ENCODE measurements at places on chromosomes 7 and 10.

- no peak for DNase-seq
Observed at GRCh38 chr10:30963992-30964930, 67.4 kb downstream of the ZNF438 start.

DNA sequence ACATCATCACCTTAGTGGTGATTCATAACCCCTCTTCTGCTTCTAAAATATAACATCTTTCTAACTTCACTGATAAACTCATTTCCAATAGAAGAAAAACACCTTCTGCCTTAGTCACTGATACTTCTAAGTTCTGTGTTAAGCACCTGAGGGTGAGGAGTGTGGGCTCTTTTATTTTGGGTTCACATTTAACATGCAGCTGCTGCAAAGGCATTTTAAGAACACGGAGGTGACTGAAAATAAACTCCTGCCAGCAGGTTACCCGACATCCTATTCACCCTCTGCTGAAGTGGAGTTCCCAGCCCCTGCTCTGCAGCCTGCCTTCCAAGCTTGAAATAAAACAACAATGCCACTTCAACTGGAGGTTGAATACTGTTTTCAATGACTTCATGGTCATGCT is 202.9 kb upstream of the PLXNA4 start:
- DNase-seq = no peak

- DNase-seq = no peak
Observed at GRCh38 chr10:126170776-126171175, 217.5 kb downstream of the ADAM12 start.

DNA sequence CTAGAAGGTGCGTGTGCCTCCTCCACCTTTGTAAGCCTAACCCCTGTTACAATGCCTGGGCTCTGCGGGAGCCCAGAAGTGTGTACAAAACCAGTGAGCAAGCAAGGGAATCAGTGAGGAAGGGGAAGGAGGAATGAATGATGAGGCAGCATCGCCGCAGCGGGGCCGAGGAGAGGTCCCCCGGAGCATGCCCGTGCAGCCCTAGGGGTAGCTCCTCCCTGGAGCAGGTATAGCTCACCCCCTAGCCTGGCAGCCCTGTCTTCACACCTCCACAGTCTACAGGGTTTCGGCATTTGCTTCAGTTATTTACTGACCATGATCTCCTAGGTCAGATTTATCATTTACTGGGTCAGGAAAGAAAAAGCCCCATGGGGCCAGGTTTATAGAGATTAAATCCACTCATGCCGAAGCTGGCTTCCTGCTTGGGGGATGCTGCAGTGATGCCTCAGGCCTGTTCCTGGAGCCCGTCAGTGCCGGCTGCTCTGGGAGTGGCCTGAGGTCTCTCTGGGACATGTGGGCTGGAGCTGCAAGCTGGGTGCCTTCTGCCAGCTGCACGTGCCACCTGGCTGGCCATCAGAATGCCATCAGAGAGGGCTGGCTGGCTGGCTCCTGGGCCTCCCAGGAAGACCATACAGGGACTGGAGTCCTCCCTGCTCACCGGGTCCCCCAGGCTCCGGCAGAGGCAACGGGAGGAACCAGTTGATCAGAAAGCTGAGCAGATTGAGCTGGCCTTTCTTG is 138.9 kb downstream of the GRK5 start:
- no peak for DNase-seq

GRCh38 chr7:83475420-83475819 is 173.5 kb downstream of the SEMA3E start:
- DNase-seq = no peak

DNA sequence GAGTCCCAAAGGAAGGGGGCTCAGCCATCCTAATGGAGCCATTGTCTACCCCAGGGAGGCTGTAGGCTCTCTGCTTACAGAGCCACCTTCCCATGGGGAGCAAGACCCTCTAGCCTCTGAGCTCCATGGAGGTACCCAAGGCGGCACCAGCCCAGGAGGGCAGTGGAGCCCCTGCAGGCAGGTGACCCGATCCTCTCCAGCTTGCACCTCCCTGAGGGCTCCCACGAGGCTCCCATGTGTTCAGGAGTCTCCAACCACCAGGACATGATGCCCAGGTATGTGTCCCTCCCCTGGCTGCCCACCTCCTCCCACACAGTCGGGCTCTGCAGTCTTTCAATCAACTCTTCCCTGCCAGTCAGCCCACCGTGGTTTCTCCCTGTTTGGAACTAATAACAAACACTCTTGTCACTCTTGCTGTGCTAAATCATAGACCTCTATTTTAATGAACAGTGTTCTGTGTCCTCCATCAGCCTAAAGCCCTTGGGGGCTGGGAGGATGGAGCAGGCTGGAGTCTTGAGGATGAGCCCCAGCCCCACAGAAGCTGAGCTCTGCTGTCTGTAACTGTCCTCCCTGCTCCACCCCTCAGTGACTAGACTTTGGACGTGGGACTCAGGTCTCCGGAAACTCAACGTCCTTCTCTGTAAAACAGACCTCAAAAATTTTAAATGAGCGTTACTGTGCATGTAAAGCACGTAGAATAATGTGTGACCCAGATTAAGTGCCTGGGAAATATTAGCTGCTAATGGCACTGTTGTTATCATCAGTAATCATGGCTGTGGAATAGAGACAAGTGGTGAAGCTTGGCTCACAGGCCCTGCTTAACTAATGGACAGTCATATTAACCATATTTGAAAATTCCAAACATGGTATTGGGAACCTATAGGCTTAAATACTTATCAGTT is 298.9 kb downstream of the WDR37 start:
- DNase-seq = no peak
